ENCODE measurements at places on chromosomes 3 and 15.

GRCh38 chr3:124322966-124323365 lies 331.0 kb upstream of the ROPN1 start:
- DNase-seq: no peak

- DNase-seq: no peak
Measured at GRCh38 chr3:17494117-17494809, 248.2 kb downstream of the TBC1D5 start.

DNA sequence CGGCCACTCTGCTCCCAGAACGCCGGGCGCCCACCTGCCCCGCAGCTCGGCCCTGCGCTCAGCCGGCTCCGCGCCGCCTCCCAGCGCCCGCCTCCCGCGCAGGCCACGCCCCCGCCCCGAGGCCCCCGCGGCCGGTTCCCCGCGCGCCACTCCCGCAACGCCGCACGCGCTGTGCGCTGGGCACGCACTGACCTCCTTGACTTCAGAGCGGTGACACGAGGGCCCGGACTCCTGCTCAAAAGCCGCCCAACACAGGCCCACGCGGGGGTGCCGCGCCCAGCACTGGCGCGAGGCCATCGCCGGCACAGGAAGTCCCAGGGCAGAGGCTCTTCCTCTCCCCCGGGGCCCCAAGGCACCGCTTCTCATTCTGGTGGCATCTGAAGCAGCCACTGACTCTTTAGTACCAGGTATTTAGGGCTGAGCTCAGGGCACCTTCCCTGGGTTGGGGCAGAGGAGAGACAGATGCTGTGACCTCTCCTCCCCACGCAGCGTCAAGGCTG lies 12.4 kb downstream of the TNK2 start:
- DNase-seq: peak; percentile 61

DNA sequence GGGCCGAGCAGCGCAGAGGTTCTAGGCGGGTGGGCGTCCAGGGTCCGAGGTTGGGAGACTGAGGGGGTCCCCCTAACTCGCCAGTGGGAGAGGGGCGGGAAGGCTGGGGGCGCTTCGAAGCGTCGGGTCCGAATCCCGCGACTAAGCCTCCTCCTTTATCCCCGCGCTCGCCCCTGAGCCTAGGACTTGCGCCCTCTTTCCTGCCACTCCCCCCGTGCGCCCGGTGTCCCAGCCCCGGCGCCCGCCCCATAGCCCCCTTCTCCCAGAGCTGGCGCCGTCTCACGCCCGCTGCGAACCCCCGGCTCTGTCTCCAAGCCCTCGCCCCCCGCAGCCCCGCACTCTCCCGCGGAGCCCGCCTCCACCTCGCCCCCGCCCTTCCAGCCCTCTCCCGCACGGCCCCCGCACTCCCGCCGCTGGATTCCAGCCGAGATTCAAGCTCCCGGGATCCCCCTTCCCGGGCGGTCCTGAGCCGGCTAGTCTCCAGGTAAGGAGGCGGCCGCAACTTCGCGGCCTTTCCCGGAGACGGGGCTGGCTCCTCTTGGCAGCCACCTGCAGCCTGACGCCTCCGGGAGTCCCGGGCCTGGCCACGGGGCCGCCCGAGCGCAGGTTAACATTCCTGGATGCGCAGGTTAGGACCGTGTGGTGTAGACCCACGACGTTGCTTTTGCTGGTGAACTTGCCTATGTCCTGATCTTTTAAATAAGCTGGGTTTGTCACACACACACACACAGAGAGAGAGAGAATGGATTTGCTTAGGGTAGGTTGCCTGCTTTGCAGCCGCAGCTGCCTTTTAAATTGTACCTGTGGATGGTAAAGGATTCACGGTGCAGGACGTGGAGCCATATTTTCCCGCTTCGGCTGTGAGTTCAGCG lies 563 bp downstream of the PXYLP1 start:
- DNase-seq: peak; percentile 55

DNA sequence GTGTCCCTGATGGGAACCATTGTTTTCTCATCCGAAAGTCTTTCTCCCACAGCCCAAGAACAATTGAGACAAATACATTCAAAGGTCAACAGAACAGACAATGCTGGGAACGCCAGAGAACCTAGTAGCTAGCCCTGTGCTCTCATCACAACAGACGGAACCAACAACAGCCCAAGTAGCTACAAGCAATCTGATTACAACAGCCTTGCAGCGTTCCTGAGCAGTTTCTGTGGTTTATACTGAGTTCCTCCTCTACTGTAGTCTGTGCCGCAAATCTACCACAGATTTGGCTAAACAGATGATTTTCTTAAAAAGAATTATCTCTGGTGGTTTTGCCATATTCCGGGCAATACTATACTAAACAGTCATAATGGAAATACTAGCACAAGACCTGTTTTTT lies 435.6 kb downstream of the MECOM start:
- DNase-seq: no peak

GRCh38 chr15:57251941-57252340 lies 124.4 kb upstream of the CGNL1 start:
- DNase-seq: peak; percentile 19

- DNase-seq: no peak
Measured at GRCh38 chr3:35643495-35643894, 4.2 kb downstream of the ARPP21 start.

- DNase-seq: peak; percentile 57
Measured at GRCh38 chr3:71421820-71422566, 161.5 kb downstream of the FOXP1 start.

GRCh38 chr15:40367371-40367685 lies 9.3 kb downstream of the DISP2 start:
- DNase-seq: no peak

DNA sequence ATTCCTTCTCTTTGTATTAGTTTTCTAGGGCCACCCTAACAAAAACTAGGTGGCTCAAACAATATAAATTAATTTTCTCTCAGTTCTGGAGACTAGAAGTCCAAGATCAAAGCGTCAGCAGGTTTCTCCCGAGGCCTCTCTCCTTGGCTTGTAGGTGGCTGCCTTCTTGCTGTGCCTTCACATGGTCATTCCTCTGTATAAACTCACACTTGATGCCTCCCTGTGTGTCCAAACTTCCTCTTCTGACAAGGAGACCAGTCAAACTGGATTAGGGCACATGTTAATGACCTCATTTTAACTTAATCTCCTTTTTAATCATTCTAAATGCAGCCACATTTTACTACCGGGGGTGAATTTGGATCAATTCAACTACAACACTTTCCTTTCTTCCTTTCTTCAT lies 691.1 kb downstream of the DIPK2A start:
- DNase-seq: no peak

DNA sequence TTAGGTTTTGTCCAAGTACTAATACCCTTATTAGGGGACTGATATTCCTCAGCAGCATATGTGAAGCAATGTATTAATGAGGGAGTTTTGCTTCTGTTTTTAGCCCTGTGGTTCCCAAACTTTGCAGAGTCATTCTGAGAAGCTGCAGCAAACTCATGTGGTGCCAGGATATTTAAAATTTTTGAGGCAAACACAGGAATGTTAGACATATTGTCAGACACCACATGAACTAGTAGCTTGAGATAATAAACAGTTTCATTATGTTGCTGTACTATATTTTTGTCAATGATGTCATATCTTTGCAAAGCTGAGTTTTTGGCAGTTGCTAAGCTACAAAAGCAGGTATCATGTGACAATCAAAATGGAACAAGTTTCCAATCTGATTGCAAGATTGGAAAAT lies 36.6 kb downstream of the ATP6V1A start:
- peak; percentile 76 for DNase-seq

DNA sequence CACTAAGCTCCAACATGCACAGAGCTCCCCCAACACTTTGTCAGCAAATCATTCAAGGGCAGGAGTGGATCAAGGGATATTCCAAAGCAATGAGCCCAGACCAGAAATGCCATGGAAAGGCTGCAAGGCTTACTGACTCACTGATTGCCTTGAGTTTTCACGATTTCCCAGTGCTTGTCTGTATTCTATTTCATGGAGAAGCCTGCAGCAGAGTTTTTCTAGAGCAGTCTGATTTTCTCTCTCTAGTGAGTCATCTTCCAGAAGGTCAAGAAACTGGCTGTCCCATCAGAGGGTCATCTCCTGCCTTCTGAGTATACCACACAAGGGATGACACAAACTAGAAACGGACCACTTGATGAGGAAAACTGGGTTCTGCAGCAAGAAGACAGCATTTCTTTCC lies 16.5 kb downstream of the LMCD1 start:
- DNase-seq: peak; percentile 62

DNA sequence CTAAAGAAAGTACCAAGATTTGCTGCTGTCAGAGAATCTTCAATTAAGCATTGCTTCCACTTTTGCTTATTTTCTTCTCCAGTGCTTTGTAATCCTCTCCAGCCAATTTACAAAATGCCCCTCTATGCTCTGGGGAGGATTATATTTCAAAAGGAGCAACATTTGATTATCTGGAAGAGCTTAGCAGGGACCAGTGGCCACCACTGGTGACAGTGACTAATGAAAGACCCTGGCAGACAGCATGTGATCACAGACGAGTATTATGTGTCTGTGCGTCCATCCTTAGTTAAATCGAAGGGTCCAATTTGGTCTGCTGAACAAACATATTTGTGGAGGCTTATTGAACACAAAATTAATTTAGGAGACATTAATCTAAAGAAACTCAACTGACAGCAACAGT lies 152.6 kb downstream of the ZNF621 start:
- no peak for DNase-seq

DNA sequence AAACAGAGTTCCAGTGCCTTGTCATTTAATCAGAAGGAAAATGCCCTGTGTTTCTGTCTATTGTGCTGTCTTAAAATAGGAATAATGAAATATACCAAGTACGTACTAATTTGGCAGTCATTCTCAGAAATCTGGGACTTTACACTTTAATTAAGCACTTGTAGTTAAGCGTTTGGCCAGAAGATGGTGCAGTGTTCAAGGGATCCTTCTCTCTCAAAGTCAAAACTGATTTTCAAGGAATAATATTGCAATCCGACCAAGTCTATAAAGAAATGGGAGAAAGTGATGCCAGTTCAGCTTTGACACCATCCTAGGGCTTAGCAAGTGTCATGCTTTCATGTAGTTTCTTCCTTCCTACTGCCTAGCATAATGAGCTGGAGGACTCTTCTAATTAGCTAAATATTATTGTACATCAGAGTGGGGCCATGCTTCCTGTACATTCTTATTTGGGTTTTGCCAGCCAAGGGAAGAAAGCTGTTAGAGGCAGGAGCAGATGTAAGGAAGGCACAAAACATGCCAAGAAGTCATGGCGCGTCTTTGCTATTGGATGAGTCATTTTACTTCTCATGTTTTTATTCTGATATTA lies 64.8 kb downstream of the SAMMSON start:
- peak; percentile 30 for DNase-seq

GRCh38 chr3:128366136-128366535 lies 100.6 kb downstream of the DNAJB8 start:
- no peak for DNase-seq

DNA sequence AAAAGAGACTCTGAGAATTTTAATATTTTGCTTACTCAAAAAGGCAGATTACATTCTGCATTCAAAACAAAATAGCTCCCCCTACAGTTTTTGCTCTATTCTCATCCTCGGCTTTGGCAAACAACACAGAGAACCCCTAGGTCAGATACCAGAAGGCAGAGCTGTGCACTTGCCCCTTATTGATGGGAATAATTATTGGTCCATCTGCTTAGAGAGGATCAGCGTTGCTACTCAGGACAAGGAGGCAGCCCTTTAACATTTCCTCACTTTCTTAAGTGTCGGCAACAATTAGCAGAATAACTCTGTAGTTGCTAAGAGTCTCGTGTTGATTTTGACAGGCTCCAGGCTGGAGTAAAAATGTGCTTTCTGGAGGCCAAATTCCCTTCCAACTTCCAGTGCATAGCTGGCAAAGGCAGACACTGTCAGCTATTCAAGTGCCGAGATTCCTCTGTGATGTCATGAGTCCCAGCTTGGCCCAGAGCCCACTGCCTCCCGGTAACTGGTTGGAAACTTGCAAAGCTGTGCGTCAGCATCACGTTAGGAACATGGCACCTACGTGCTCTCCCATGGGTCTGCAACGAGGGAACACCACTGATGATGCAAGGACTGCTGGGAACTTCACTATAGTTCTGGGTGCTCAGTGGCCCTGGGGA lies 482.7 kb upstream of the ADAMTS9 start:
- peak; percentile 79 for DNase-seq

GRCh38 chr15:51938286-51938685 lies 33.3 kb downstream of the LEO1 start:
- peak; percentile 8 for DNase-seq

DNA sequence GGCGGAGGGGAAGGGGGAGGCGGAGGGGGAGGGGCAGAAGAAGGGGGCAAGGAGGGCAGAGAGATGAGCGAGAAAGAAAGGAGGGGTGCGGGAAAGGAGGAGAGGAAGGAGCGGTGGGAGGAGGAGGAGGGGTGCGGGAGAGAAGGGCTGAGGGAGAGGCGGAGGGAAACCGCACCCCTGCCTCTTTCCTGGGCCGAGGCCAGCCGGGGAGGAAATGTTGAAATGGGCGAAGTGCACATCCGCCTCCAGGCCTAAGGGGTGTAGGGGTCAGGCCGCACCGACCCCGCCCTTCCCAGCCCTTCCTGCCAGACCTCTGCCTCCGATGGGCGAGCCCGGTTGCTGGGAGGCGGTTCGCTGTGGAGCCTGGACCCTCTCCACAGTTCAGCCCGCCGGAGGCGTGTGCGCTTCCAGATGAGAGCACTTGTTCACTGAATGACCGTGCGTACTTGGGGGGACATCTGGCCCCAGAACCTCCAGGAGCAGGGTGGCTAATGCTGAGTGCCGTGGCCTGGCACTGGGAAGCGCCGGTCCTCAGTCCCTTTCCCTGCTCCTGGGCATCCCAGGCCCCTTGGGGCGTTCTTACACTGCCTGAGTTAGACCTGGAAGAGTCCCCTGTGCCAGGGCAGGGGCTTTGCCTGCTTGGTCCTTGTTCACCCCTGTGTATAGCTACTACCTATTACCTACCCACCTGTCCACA lies 110.3 kb upstream of the KLF13 start:
- peak; percentile 76 for DNase-seq

- DNase-seq: peak; percentile 11
Measured at GRCh38 chr3:127598841-127599570, 795 bp downstream of the MCM2 start.

- DNase-seq: no peak
Measured at GRCh38 chr15:29618586-29618985, 203.7 kb downstream of the TJP1 start.

GRCh38 chr3:151085889-151086483 lies 522 bp downstream of the MED12L start:
- no peak for DNase-seq

DNA sequence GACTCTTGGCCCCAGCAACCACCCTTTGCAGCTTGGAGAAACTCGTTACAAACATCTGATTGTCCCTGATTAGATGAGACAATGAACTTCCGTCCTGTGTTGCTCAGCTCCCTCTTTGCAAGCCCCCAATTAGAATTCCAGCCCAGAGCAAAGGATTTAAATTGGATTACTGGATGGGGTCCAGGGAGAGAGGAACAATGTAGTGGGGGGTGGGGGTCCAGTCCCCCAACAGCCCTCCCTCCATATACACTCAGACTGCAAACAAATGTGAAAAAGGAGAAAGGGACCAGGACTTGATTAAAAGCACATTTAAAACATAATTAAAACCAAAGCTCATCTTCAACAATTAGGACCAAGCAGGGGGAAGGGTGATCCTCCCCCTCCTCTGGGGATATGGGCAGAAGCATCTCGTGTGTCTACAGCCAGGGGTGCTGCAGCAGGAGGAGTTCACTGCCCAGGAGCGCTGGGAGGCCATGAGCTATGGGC lies 71.7 kb upstream of the TMEM115 start:
- DNase-seq: no peak
